DMS 273 treated with DMSO at 0.1 percent for 48 hours (cell line): ENCODE measurements at places on chromosomes 3 and 15.

DNA sequence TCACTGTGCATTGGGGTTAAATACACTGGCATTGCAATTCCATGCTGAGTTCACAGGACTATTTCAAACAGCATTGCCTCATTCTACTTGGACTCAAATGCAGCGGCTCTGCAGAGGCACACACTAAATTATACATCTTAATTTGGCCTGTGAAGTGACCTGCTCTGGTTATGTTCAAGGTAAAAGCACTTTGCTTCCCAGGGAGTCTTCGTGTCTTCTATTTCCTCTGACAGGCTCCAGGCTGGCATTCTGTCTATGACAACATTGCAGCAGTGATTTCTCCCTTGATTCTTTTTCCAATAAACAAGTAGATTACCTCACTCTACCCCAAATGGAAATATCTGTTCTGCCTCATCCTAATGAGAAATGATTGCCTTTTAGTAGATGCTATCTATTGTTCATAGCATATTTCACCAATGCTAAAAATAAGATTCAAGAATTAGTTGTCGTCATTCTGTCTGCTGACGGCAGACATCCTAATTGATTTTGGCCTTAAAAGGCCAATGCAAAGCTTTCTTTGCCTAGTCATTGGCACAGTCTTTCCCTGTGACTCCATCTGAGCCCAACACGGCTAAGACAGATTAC lies 33.8 kb downstream of the FMN1 start:
- no peak for DNase-seq

- DNase-seq = no peak
These were observed 59.3 kb downstream of the MCF2L2 start for GRCh38 chr3:183369117-183369516.

DNA sequence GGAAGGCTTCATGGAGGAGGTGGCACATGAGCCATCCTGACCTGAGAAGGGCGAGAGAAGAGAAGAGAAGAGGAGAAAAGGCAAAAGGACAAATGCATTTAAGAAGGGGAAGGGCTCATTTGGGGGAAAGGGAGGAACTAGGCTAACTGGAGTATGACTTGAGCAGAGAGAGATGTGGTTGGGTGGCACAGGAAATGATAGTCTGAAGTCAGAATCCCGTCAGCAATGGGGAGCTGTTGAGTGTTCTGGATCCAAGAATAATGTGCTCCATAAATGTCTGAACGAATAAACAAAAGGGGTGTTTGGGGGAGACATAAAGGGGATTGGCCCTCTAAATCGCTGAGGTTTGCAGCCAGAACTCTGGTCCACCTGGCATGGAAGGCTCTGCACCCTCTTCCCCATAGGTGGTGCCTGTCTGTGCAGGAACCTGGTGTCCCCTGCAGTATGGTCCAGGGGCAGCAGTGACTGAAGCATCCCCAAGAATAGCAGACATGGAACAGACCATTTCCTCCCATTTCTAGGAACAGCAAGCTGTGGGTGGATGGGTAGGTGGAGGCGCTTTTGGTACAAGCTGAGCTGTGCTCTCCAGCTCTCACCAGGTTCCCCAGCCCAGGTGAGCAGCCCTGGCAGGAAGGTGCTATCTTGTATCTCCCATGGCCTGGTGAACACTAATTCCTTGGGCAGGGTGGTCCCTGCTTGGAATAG lies 15.2 kb downstream of the CORO2B start:
- no peak for DNase-seq

GRCh38 chr3:152405915-152406802 lies 137.4 kb downstream of the MBNL1 start:
- no peak for DNase-seq

DNA sequence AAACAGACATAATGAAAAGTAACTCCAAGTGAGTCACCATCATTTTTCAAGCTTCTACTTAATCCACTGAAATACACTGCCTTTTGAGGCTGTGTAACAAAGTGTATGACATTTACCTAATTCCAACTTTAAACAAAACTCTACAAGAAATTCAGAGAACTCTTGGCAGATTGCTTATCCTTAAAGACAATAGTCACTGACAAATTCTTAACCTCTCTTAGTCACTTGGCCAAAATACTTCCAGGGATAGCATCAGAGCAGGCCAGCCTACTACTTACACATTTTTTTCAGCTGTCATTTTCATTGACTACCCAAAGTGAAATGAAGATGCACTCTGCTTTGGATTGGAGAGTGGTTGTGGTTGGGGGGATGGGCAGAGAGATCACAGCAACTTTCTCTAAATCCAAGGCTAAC lies 3.6 kb downstream of the WWTR1 start:
- no peak for DNase-seq

DNA sequence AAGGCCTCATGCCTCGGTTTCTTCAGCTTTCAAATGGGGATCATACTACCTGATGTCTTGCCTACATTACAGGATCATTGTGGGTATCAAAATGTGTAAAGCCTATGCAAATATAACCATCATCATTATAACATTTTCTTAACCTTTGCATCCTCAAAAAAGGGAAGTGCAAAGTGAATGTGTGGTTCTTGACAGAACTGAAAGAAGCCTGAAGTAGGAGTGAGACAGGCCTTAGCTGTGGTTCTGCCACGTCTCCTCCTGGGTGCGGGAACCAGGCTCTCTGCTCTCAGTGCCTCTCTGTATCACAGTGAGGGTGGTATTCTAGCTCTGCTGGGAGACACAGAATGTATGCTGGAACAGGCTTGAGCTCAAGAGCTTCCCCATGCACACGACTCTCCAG lies 316.9 kb upstream of the ICE2 start:
- DNase-seq = no peak

DNA sequence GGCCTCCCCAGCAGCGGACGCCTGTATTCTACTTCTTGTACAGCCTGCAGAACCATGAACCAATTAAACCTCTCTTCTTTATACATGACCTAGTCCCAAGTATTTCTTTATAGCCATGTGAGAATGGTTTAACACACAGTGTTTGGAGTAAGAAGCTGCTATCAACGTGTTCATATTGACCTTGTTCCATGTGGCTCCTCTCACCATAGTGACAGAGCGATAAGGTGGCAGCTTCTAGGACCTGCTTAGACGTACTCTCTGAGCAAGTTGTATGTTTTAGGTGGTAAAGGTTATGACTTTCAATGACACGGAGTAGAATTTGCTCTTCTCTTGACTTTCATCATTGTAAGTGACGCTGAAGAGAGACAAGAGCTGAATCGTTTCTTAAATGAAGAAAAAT lies 157.7 kb upstream of the SLCO3A1 start:
- DNase-seq = no peak

GRCh38 chr3:165830746-165831145 lies 6.5 kb downstream of the BCHE start:
- no peak for DNase-seq

DNA sequence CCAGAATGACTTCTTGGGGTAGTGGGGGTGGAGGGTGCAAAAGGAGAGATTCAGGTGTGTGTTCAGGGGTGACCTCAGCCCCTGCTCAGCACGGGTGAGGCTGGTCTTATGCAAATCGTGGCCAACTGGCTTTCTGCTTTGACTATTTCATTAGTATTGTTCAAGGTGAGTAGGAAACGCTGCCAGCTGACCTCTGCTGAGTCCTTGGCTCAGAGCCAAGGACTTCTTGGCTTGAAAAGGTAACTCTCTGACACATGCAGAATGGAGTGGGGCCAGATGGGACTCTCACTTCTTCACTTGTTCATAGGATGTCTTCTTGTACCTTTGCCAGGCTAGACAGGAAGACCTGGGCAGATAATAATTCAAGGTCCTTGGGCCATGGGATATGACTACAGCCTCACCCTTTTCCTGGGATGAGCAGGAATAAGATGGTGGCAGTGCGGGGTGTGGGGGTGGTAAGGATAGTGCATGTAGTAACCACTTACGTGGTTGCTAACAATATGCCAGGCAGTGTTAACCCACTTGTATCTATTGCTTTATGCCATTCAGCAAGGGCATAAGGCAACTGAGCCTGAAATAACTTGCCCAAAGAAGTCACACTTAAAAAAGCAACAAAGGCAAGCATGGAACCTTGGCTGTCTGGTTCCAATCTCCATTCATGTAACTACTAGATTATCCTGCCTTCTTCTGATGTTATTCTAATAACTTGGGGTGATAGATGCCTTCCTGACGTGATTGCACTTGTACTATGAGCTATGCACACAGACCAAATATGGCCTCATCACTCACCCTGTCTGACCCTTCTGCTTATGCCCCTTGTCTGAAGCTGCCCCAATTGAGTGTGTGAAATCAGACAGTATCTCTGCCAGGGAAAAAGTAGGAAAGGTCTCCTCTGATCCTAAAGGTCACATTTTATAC lies 193.1 kb downstream of the NR1D2 start:
- DNase-seq = no peak

GRCh38 chr3:181717549-181718171 lies 5.9 kb downstream of the SOX2 start:
- DNase-seq = no peak

DNA sequence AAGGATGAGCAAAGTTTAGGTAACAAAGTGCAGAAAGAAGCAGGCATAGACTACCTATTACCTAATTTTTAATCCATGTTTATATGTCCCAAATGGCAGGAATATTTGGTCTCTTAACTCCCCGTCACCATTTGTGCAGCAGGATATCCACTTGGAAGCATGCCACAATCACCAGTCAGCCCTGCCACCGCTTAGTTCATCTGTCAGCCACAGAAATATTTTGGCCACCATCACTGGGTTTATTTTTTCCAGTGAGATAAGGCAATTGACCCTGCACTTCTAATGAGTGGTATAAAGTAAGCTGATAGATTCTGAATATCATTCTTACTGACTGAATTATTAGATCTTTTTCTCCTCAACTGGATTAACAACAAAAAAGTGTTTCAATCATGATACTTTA lies 152.9 kb upstream of the SOX2 start:
- no peak for DNase-seq

DNA sequence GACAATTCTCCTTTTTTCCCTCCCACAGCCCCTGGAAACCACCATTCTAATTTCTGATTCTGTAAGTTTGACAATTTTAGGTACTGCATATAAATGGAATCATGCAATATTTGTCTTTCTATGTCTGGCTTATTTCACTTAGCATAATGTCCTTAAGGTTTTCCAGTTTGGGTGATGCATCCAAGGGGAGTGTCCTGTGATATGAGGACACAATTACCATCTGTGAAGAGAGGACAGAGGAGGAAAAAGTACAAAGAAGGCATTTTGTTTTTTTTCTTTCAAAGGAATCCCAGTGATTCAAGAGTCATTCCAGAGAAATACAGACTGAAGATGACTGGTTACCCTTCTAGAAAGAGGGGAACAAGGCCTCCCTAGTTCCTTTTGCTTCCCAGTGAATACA lies 514.7 kb upstream of the TGFBR2 start:
- DNase-seq = no peak

GRCh38 chr15:63597038-63597790 lies at the start of gene FBXL22:
Gene FBXL22 (plus strand): TSS chr15:63597387. CDS start chr15:63597393, 6 bp downstream.
- no peak for DNase-seq

DNA sequence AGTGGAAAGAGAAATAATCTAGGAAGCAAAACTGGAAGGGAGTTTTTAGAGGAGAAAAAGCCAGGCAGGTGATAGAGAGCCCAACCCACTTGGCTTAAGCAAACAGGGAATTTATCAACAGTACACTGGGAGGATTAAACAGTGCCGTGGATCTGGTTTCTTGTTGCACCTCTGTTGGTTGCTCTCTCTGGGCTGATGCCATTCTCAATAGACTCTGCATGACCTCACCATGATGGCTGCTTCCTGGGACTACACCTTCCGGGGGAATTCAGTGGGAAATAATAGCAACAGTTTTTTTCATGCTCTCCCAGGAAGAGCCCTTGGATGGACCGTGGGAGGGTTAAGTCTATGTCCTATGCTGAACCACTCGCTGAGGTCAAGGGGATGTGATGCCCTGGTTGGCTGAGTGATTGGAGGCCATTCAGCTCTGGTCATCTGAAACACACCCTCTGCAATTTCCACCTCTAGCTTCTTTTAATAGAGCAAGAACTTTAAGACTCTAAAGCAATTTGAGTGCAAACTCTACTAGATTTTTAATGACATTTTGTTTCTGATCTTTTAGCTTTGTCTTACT lies 74.2 kb downstream of the EPHB1 start:
- no peak for DNase-seq
